Posterior cingulate gyrus (tissue), 11 donors: ENCODE measurements at places on chromosomes 12 and 14.

DNA sequence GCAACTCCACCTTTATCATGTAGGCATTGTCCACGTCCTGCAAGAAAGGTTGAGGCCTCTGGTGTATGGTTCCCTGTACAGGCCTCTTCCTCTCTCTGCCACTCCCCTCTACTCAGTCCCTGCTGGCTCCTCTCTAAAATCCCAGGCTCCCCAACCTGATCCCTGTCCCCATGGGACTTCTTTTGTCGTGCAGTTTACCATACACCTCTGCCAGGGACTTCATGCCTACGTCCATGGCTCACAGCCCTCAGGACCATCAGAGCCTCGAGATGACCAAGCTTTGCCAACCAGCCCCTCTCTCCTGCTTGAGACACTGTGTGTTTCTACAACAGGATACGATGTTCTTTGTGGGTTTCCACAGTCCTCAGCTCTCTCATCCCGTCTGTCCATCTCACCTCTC is 2.9 kb downstream of the KRT2 start:
- no peak for DNase-seq

DNA sequence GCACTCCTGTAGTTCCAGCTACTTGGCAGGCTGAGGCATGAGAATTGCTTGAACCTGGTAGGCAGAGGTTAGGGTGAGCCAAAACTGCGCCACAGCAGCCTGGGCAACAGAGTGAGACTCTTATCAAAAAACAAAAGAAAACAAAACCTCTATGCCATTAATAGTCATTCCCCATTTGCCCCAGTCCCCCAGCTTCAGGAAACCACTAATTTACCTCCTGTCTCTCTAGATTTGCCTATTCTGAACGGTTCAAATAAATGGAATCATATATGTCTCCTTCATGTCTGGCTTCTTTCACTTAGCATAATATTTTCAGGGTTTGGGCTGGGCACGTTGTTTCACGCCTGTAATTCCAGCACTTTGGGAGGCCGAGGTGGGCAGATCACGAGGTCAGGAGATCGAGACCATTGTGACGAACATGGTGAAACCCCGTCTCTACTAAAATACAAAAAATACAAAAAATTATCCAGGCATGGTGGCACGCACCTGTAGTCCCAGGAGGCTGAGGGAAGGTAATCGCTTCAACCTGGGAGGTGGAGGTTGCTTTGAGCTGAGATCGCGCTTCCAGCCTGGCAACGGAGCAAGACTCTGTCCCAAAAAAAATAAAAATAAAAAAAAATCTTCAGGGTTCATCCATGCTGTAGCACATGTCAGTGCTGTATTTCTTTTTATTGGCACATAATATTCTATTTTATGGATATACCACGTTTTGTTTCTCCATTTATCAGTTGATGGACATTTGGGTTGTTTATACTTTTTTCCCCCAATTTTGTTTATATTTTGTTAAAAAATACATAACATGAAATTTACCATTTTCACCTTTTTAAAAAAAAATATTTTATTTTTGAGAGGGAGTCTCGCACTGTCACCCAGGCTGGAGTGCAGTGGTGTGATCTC is 31.9 kb downstream of the KNTC1 start:
- DNase-seq: no peak

DNA sequence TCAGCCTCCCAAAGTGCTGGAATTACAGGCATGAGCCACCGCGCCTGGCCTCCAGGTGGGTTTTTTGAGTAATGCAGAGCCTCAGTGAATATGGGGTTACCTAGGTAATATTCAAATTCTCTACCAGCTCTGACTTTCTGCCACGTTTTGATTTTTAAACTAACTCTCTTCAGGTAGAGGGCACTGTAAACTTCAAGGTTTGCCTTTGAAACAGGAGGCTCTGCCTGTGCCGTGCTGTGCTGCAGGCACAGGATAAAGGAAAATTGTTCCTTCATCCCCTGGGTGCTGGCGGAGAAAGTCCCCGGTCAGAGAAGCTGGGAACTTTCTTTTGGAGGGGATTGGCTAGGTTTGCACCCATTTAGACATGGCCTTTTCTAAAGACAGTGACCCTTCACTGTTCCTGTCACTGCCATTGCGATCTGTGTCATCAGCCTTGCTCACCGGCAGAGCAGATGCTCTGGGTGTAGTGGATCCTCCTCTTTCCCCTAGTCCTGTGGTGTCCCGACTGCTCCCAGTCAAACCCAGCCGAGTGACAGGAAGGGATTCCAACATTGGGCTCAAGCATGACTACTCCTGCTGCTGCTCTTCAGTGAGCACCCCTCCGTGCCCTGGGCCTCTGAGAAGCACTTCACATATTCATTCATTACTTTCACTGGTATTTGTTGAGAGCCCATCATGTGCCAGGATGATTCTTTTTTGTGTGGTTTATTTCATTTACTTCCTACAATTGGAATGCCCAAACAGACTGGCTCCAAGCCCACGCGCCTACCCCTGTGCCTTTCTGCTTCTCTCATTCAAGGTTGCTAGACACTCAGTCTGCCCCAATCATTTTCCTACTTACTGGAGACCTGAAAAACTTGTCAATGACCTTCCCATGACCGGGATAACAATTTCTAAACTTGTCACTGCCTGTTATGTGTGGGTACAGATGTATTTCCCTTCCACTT is 103.6 kb downstream of the TMEM30B start:
- no peak for DNase-seq

GRCh38 chr12:124727264-124727800 is 136.3 kb downstream of the SCARB1 start:
- DNase-seq: peak; percentile 65

- DNase-seq: peak; percentile 51
These were observed 22.9 kb upstream of the KTN1 start for GRCh38 chr14:55556929-55557623.

DNA sequence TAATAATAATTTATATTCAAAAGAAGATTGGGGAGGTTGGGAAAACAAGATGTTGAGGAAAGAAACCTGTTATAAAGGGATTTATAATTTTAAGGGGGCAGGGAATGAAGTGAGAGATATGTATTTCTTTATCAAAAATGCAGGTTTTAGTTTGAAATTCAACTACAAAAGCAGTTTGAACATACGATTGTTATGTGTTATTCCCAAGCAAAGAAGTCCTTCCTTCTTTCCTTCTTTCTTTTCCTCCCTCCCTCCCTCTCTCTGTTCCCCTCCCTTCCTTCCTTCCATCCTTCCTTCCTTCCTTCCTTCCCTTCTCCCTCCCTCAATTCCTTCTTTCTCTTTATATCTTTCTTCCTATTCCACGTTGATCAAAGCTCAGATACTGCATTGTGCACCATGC is 173.3 kb downstream of the NOVA1 start:
- no peak for DNase-seq

GRCh38 chr14:51926449-51926848 is 62.9 kb upstream of the RTRAF start:
- no peak for DNase-seq

GRCh38 chr14:85858634-85859033 is 328.7 kb downstream of the FLRT2 start:
- no peak for DNase-seq
